ENCODE measurements at places on chromosomes 13 and 19. TPM values are rescaled to one million over a fixed set of nuclear protein-coding genes. Genes with fewer than 3 reads are reported as not detected.

DNA sequence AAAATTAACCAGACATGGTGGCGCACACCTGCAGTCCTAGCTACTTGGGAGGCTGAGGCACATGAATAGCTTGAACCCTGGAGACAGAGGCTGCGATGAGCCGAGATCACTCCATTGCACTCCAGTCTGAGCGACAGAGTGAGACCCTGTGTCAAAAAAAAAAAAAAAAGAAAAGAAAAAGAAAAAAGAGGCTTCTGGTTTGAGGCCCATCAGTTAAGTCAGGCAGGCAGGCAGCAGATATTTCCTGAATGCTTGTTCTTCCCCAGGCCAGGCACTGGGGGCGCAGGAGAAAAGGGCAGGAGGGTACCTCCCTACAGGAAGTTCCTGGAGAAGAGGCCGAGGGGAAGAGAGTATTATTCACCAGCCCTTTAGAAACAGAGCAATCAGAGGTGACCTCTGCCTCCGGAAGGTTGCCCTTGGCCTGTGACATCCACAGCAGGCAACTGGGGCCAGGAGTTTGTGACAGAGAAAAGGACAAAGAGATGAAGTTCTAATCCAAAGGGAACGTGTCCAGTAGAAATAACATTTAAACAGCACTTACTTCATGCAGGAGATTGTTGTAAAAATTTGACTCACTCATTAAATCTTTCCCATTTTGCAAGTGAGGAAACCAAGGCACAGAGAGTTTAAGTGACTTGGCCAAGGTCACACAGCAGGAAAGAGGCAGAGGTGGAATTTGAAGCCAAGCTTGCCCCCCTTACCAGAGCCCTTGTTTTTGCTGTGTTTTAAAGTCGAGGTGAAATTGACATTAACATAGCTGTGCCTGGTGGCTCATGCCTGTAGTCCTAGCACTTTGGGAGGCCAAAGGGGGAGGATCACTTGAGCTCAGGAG, 4.3 kb upstream of the RLN3 start:
- no peak for DNase-seq

- no peak for DNase-seq
Observed at GRCh38 chr13:53545340-53545941, 516.8 kb downstream of the OLFM4 start.

DNA sequence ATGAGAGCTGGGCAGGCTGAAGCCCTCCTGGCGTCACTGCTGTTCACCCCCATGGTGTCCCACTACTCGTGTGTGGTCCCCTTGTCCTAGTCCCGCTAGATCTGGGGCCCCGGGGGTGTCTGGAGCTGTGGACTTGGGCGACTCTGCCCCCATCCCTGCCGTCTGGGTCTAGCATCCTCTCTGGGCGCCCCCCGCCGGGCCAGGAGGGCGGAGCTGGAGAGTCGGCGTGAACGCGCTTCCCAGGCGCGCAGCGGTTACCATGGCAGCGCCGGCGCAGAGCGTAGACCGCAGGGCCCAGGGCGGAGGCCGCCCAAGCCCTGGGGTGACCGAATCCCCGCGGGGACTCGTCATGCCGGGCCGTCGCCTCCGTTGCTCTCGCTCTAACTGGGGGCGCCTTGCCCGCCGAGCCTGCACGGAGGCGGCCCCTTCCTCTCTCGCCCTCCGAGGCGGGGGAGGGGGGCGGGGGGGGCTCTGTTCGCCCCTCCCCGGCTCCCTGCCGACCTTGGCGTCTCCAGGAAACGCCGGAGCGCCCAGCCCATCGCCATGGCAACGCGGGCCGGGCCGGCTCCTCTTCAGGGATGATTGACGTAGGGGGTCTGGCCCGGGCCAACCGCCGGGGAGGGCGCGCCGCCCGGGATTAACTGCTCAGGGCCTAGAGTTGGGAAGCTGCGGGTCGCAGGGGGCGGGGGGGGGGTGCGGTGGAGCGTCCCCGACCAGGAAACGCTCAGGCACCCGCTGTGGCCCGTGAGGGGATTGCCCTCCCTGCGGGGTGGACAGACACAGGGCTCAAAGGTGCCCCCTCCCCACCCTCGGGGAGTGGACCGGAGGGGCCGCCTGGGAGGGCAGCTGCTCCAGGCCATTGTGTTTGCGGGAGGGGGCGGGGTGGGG, 8.9 kb downstream of the ISYNA1 start:
- no peak for DNase-seq

GRCh38 chr19:54063350-54064116, at the start of gene VSTM1:
VSTM1 (minus strand) TSS chr19:54063897; CDS start chr19:54063777, 120 bp downstream.
- DNase-seq: no peak

ZNF486 gene
- total RNA-seq: 13.4 TPM

NLRP5 gene
- total RNA-seq: not detected

NCR1 gene
- 0.61 TPM for total RNA-seq
